ENCODE measurements at places on chromosomes 1 and 21.

- peak; percentile 56 for DNase-seq
Observed at GRCh38 chr1:27648602-27649305, 13.8 kb upstream of the FGR start.

- no peak for DNase-seq
Observed at GRCh38 chr1:200490183-200490582, 80.3 kb upstream of the ZNF281 start.

GRCh38 chr1:245290836-245291235 is 136.1 kb downstream of the KIF26B start:
- peak; percentile 9 for DNase-seq

DNA sequence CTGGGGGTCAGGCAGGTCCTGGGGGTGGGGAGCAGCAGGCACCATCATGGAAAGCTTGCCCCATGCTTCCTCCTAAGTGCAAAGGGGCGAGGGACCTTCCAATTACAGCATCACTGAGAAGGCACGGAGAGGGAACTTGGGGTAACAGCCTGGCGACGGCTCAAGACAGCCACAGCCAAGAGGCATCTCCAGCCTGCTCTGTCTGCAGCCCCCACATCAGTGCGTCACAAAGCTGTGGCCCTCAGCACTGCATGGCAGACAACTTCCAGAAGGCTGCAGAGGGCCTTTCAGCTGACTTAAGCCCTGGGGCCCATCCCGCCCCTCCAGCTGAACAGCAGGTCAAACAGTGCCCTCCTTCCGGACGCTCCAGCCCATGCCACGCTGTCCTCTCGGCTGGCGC is 13.2 kb upstream of the GPR153 start:
- no peak for DNase-seq

GRCh38 chr1:59046134-59046533 is 250.8 kb upstream of the FGGY start:
- DNase-seq: peak; percentile 52

DNA sequence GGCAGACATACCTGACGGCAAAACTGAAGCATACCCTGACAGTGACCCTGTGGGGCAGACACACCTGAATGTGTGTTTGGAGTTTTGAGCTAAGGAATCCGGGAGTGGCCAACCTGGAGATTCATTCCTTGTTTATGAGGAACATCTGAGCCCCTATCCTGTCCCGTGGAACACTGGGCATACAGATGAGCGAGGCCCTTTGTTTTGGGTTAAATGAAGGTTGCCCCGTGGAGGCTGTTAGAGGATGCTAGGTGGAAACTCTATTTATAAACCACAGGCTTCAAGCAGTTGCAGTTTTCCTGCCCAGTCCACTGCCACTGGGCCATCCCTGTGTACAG is 18.1 kb downstream of the GALNT2 start:
- DNase-seq: no peak

GRCh38 chr21:44933199-44933917 is 6.5 kb upstream of the SLX9 start:
- DNase-seq: no peak

- DNase-seq: no peak
Observed at GRCh38 chr1:54403405-54403804, 2.8 kb downstream of the SSBP3 start.

- DNase-seq: no peak
Observed at GRCh38 chr1:226616636-226617035, 68.1 kb downstream of the STUM start.

DNA sequence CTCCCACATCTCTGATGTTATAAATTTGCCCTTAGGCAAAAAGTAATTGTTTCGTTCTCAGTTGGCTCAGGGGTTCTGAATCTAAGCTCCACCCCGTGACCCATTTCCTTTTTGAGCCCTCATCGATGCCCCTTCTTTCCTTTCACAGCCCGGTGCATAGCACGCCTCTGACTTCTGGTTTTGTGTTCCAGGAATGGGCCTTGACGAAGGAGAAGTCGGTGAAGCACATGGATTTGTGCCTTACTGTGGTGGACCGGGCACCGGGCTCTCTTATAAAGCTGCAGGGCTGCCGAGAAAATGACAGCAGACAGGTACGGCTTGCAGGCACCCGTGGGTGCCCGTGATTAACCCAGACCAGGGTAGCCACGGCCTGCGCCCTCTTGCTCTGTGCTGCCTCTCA is 151.9 kb downstream of the PGBD5 start:
- no peak for DNase-seq

GRCh38 chr1:205518661-205519540 is 14.4 kb downstream of the CDK18 start:
- DNase-seq: no peak

DNA sequence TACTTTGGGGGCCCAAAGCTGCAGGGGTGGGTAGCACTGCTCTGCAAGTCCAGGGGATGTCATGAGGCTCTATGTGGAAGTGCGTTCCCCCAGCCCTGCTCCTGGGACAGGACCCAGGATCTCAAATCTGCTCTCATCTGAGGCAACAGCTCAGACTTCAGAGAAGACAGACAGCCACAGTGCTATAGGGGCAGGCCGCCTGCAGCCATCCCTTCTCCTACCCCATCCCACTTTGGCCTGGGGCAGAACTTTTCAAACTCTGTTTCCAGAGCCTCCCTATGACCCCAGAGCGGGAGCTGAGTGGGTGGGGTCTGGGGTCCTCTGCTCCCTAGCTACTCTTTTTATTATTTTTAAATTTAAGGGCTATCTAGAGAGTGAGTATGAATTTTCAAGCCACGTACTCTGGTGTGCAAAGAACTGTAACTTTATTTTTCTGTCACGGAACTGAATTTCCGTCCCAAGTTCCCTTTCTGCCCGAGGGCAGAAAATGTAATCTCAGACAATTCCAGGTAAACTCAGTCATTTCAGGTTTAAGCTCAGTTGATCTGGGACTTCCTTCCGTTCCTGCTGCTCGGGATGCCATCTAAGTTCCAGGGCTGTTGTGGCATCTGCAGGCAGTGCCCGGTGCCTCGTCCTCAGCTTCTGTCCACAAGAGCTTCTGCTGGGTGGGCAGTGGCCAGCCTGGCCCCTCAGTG is 98.3 kb downstream of the ACTL8 start:
- no peak for DNase-seq

DNA sequence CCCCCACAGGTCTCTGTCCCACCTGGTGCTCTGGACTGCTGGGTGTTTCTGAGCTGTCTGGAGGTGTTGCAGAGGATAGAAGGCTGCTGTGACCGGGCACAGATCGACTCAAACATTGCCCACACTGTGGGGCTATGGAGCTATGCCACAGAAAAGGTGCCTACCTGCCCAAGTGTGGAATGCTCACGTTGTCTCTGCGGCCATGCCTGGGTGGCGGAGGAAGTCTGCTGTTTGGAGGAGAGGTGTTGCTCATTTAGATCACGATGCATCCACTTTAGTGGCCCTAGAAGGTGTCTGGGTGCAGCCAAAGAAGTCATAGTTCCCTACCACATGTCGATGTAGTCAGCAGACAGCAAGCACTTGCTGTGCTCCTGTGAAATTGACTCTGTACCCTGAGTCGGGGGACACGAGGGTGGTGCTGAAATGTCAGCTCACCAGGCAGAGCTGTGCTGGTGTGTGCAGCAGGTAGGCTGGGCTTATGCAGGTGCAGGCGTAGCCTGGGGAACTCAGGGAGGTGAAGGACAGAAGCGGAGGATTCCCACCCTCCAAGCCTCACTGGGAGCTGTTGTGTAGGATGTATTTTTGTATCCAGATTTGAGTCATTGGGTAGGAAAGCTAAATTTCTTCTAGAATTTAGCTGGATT is 32.8 kb upstream of the PWP2 start:
- DNase-seq: no peak

DNA sequence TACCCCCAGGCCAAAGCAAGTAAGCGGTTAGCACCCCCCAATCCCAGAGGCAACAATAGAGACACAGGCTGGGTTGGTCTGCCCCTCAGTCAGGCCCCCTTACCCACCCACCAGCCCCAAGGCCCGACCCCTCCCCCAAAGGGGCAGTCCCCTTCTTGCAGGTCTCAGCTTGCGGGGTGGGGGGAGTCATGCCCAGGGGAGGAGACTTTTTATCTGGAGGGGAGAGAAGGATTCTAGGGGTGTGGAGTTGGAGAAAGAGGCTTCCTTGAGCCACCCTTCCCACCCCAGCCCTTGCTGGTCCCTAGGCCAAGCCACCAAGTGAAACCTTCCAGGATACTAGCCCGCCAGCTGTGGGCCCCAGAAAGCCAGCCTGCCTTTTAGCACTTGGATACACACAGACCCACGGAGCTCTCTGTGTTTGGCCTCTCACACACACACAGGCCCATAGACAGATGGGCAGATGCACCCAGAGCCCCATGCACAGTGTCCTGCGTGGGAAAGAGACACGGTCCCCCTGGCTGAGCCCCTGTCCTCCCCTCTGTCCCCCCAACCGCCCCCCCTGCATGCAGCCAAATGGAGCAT is 7.1 kb downstream of the TMEM54 start:
- no peak for DNase-seq

DNA sequence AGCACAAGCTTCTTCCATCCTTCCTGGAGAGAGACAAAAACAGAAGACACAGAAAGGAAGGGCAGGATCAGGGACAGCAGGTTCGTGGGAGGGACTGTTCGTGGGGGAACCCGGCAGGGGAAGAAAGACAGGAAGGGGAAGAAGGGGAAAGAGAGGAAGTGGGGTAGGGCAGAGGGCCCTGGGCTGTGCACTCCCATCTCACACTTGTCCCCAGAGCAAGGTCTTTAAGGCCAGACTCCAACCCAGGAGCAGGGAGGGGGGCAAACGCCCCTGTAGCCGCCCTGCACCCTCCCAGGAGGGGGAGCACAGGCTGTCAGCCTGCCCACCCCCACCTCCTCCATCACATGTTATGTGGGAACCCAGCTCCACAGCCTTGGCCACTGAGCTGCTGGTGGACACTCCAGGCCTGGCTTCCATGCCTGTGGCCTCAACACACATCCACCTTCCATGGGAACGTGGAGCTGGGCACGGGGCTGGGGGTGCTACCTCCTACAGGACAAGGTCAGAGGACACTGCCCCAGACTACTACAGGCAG is 9.3 kb downstream of the SLC19A1 start:
- no peak for DNase-seq

GRCh38 chr1:8516278-8516777 is 198.4 kb downstream of the SLC45A1 start:
- no peak for DNase-seq

DNA sequence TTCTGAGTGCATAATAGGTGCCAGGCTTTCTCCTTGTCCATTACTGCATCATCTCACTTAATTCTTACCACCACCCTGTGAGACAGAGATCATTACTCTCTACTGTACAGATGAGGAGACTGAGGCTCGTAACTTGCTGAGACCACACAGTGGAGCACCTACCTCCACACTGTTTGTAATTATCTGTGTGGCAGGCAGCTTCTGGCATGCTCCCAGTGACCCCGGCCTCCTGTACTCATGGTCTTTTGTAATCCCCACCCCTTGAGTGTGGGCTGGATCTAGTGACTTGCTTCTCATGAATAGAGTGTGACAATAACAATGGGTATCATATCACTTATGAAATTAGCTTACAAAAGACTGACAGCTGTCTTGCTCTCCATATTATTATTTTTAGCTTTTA is 407.3 kb downstream of the MATN1 start:
- DNase-seq: no peak

DNA sequence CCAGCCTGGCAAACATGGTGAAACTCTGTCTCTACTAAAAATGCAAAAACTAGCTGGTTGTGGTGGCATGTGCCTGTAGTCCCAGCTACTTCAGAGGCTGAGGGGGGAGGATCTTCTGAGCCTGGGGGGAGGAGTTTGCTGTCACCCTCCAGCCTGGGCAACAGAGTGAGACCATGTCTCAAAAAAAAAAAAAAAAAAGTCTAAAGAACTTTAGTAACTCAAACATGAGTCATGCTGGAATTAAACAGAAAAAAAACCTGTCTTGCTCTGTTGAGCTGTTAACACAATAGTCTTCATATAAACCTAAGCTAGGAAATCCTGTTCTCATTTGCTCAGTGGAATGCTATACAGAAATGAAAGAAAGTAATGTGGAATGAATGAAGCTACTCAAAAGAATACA is 16.7 kb upstream of the DISP1 start:
- DNase-seq: peak; percentile 62

- no peak for DNase-seq
Observed at GRCh38 chr1:107048241-107048640, 8.2 kb upstream of the PRMT6 start.

DNA sequence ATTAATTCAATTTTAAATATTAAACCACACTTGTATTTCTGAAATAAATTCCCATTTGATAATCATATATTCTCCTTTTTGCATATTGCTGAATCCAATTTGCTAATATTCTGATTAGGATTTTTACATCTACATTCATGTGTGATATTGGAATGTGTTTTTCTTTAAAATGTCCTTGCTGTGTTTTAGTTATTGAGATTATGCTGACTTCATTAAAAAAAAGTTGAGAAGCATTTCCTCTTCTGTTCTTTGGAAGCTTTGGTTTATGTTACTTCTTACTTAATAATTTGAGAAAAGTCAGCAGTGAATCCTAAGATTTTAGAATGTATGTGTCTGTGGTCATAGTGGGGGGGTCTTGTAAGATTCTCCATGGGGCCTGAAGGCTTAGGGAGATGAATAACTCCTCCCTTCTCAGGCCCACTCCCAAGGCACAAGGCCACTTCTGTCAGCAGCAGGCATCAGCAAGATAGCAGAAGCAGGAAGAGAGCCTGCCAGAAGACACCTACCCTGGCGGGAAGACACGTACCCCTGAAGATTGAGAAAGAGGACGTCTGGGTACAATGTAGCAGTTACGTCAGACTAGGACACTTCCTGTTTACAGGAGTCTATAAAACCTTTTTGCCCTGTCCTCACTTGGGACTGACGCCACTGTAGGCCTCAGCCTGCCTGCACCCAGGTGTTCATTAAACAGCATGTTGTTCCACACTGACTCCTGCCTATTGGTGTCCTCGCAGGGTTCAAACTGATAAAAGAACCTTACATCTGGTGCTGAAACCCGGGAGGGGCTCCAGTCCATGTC is 56.9 kb downstream of the ODF2L start:
- DNase-seq: no peak

GRCh38 chr1:32335535-32335789 is 571 bp downstream of the MARCKSL1 start:
- no peak for DNase-seq

DNA sequence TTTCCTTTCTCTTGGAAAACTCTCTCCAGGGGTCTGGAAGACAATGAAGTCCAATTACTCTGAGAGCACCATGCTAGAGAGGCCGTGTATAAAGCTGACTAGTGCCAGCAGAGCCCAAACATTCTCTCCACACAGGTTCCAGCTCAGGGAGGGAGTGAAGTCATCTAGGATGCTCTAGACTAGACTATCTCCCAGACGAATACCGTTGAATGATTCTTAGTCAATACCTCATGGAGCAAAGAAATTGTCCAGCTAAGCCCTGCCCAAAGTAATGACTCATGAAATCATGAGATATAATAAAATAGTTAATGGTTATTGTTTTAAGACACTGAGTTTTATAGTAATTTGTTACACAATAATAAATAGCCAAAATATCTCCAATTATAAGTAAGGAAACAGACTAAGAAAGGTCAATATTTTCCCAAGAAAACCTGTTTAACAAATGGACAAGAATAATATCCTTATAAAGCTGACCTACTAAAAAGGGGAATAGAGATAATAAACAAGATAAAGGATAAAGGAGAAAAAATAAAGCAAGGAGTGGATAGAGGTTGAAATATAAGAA is 163.9 kb upstream of the LRRC7 start:
- DNase-seq: no peak

- peak; percentile 75 for DNase-seq
Observed at GRCh38 chr21:35905096-35905962, 155.0 kb downstream of the SETD4 start.

GRCh38 chr21:46184625-46185555 is 631 bp upstream of the SPATC1L start:
- DNase-seq: peak; percentile 81

Data from GM23248 (cell line).